ENCODE measurements at places on chromosomes 6 and 20.

DNA sequence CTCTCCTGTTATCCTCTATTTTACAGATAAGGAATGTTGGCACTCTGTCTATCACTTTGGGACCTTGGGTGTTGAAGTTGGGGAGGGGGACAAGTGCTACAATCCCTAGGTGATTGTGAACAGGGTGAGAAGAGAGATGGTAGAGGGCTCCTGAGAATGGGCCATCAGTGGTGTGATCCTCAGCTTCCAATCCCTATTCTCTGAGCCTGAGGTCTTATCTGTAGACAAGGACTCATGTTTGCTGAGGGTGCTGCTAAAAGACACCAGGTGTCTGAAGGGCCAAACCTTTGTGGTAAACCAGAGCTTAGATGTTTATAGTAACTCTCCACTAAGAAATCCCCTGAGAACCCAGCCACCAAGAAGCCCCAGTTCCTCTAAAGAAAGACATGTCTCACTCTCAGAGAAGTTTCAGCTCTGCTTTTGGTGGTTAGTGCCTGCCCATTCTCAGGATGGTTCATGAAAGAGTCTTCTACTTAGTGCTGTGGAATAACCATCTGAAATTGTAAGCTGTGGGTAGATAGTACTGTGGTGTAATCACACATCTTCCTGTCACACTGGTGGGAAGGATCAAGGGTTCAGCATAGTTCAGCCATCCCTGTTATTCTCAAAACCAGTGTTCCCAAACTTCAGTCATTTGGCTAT is 58.2 kb upstream of the IL20RA start:
- DNase-seq = peak; percentile 79

DNA sequence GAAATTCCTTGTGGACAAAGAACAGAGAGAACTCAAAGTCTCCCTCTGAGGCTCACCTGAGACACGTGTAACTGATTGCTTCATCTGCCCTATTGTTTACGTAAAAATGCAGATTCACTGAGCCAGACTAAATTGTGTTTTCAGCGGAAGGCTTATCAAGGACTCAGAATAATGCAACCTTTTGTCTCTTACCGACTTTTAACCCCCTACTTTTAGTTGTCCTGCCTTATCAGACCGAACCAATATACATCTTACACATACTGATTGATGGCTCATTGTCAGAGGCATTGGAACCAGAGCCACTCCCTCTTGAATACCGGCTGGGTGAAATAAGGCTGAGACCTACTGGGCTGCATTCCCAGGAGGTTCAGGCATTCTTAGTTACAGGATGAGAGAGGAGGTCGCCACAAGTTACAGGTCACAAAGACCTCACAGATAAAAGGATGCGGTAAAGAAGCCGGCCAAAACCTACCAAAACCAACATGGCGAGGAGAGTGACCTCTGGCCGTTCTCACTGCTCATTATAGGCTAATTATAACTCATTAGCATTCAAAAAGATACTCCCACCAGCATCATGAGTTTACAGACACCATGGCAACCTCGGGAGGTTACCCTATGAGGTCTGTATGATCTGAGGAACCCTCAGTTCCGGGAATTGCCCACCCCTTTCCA is 95.5 kb upstream of the ZNF184 start:
- DNase-seq = no peak

GRCh38 chr20:44704551-44704971 is 10.6 kb upstream of the CCN5 start:
- DNase-seq = no peak

DNA sequence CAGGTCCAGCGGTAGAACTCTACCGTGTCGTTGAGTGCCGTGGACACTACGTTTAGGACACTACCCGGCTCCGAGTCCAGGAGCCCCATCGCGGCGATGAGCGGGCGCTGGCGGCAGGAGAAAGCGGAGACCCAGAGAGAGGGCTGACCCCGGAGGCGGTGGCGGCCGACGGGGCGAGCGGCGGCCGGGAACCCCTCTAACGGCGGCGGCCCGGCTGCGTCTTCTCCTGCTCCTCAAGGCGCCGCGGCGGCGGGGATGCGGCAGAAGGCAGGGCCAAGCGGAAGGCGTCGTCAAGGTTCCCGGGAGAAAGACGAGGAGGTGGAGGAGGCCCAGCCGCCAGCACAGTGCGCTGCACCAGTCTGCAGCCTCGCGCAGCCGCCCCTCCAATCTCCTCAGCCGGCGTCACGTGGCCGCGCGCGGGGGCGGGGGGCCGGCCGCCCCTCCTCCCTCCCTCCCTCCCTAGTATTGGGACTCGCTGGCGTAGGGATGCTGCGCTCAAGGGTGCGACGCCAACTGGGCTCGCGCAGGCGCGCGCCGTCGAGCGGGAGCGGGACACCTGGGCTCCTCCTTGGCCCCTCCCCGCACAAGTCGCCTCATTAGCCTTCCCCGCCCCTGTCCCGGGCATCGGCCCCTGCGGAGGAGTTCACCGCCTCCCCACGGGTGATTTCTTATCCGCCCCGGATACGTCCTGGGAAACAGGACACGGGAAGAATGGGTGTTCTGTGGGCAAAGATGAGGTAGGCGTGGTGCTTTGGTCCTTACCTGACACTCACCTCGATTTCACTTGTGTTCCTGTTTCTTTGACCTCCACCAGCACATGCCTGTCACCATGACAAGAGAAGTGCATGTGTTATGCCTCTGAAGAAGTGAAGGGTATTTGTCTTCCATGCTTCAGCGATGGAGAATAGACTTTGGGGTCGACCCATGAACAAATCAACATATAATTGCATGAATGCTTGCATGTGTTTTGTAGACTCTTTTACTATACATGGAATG is at the start of gene ELOVL4:
ELOVL4 (minus strand) TSS at position 363 of the 996 bp plus-strand sequence; CDS start at position 89, 274 bp downstream.
- DNase-seq = peak; percentile 5

DNA sequence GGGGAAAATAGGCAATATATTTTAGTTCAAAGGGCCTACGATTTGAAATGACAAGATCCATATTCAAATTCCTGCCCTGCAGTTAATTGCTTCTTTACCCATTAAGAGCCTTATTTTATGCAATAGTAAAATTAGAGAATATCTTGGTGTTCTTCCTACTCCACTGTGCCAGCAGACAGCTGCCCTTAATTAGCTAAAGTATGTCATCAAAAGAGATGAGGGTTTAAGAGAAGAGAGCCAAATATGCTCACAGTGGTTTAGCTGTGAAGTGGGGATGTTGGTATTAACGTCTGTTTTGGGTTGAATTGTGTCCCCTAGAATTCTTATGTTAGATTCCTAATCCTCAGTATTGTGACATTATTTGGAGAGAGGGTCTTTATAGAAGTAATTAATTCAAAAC is 148.1 kb downstream of the MOXD1 start:
- DNase-seq = no peak

- DNase-seq = no peak
Observed at GRCh38 chr20:55514531-55514930, 490.8 kb downstream of the CBLN4 start.

GRCh38 chr6:109740787-109741186 is 49.7 kb downstream of the FIG4 start:
- no peak for DNase-seq

GRCh38 chr20:57397693-57398108 is 6.5 kb downstream of the RBM38 start:
- DNase-seq = peak; percentile 44

- DNase-seq = no peak
Observed at GRCh38 chr6:45591890-45592289, 214.2 kb upstream of the SUPT3H start.

DNA sequence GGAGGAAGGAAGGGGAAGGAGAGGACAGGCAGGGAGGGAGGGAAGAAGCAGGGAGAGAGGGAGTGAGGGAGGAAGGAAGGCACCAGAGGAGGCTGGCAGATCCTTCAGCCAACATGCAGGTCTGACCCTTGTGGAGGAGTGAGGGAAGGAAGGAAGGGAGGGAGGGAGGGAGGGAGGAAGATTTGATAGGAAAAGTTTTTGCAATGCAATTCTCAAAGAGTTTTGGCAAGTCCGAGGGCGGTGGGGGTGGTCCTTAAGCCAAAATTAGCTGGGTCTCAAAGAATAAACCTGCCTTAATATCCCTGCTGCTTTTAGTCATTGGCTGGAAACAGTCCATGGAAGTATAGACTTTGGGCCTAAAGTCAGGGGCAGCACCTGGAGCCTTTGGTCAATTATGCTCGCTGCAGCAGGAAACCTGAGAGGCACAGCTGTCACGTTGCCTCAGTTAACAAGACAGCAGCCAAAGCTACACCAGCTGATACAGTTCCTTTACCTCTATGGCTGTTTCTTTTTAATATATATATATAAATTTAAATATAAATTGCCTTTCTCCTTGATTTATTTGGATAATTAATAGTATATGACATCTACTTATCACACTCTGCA is 115.7 kb upstream of the RALGAPA2 start:
- DNase-seq = no peak

Data from stimulated activated naive B cell treated with anti-CD40 and anti-IgM and Interleukin-4, amounts not matched to agents 10 μg/mL and 1 μg/mL and 100 μg/mL, for 72 hours (primary cell).